ENCODE measurements at places on chromosomes 2 and 18.

- no peak for DNase-seq
Observed at GRCh38 chr2:29082804-29083495, 8.6 kb upstream of the PCARE start.

GRCh38 chr2:222169346-222169745 is 129.5 kb downstream of the PAX3 start:
- peak; percentile 49 for DNase-seq

DNA sequence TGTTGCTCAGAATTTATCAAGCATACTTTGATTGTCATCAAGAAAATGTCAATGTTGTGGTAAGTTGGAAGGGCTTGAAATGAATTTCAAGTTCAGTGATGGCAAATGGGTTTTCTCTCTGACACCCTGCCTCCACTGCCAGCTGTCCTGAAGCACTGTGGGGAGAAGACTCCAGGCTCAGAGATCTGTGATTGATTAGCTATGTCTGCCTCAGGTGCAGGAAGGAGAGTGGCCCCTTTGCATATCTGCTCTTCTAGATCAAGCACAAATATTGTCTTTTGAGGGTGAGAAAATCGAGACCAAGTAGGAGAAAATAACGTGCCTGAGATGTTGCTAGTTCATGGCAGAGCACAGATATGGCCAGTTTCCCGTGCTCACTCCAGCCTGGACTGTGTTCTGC is 178.8 kb upstream of the GLI2 start:
- no peak for DNase-seq

DNA sequence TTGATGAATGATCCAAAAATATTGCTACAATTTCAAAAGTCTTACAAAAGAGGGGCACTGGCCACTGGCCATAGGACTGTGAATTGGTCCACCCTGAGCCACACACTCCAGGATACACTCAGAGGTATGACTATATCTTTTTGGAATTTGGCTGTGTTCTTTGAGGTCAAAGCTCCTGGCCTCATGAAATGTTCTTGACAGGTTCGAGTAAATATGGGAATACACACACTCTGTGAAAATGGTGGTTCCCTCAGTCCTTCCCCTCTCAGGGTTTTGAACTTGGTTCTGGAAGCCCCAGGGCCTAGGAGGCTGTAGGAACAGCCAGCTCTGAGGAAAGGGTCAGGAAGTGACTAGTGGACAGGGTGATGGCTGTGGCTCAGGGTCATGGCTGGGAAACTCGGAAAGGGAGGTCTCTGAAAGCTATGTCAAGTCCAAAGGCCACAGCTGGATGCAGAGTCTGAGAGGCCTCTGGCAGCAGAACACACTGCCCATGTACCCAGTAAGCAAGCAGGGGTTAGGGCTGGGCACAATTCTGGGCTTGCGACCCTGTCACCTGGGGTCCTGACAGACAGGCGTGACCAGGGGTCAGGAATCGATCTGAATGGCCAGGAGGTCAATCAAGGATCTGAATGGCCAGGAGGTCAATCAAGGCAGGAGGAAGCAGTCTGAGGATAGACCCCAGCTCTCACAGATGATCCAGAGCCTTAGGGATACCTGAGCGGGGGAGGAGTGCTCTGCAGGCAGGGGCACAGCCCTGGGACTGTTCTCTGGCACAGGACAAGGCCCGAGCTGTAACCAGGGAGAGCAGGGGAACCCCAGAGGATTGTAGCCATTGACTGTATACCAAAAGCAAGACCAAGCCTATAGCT is 223.4 kb upstream of the SMAD2 start:
- no peak for DNase-seq

DNA sequence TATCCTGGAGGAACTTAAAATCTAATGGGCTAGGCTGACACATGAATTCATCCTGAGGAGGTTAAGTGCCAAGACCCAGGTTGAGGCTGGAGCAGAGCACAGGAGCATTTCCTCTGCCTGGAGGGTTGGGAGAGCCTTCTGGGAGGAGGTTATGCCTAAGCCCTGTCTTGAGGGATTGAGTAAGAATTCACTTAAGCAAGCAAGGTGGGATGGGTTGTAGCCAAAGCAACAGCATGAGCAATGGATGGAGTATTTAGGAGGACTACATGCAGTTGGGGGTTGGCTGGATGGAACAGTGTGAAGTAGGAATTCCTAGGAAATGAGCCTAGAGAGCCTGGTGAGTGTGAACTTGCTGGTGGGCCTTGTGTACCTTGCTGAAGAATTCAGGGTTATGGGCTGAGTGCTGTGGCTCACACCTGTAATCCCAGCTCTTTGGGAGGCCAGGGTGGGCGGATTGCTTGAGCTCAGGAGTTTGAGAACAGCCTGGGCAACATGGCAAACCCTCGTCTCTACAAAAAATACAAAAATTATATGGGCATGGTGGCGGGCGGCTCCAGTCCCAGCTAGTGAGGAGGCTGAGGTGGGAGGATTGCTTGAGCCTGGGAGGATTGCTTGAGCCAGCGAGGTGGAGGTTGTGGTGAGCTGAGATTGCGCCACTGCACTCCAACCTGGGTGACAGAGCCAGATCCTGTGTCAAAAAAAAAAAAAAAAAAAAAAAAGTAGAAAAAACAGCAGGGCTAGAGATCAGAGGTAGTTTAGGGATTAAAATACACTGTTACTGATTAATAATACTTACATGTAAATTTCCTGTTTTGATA is 22.2 kb downstream of the TANC1 start:
- peak; percentile 85 for DNase-seq
